ENCODE measurements at places on chromosomes 1 and 21. TPM values are rescaled to one million over a fixed set of nuclear protein-coding genes. Genes with fewer than 3 reads are reported as not detected.

CBR1 gene
- total RNA-seq, result 9.8 TPM

AKNAD1 gene
- total RNA-seq, result not detected

CFHR3 gene
- not detected for total RNA-seq

FRRS1 gene
- 1.1 TPM for total RNA-seq

FAM72C gene
- total RNA-seq, result not detected

PLPPR5 gene
- total RNA-seq, result not detected

- H3K4me1 ChIP-seq, result no peaks in the 10 kb centered on the region
- H3K27me3 ChIP-seq, result peaks cover 2% of the 10 kb centered on the region
- H3K36me3 ChIP-seq, result no peaks in the 10 kb centered on the region
- DNase-seq, result no peak
- H3K4me3 ChIP-seq, result no peak overlapping the region
- H3K27ac ChIP-seq, result no peak overlapping the region
Measured at GRCh38 chr1:153429266-153430165, 13.2 kb downstream of the S100A7A start.

DNA sequence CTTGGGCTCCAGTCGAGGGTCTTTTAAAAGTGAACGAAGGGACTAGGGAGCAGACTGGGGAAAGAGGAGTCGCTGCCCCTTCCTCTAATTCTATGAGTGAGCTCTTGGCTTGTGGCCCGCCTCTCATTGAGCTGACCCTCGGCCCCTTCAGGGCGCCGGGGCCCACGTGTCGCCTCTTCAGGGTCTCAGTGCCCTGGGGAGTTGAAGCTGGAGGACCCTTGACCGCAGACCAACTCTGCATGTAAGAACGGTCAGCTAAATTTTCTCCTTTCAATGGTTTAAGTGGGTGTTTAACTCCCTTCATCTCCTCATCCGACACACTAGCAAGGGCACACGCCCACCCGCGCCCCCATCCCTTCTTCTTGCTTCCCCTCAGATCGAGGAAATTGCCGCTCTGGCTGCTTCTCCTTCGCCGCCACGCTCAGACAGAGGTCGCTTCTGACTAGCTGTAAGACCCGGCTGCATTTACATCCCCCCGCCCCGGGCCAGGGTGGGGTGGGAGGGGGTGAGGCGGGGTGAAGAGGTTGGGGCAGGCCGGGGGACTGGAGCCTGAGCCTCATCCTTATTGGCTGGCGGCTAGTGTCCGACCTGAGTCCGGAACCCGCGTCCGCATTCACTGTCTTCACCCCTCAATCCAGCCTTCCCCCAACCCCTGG is 10.9 kb downstream of the NR5A2 start:
- DNase-seq, result no peak
- H3K36me3 ChIP-seq, result no peaks in the 10 kb centered on the region

DNA sequence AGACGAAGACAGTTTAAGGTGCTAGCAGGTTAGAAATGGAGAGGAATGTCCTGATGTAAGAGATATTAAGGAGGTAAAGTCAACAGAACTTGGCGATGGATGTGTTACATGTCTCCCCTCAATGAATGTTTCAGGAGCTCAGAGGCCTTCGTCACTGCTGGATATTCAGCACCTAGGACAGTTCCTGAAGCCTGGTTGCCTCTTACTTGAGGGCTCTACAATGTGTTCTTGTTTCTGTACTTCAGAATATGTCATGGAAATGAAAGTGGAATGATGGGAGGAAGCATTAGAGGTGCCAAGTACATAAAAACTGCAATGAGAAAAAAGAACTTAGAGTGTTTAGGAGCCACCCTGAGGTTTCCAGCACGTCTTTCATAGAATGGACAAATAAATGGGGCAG is 17.7 kb downstream of the TNR start:
- H3K4me3 ChIP-seq, result no peak overlapping the region
- H3K4me1 ChIP-seq, result no peaks in the 10 kb centered on the region
- no peaks in the 10 kb centered on the region for H3K27me3 ChIP-seq
- no peak for DNase-seq

- H3K27ac ChIP-seq, result no peak overlapping the region
- no peaks in the 10 kb centered on the region for H3K4me1 ChIP-seq
- DNase-seq, result no peak
- no peak overlapping the region for H3K4me3 ChIP-seq
- H3K27me3 ChIP-seq, result no peaks in the 10 kb centered on the region
- H3K36me3 ChIP-seq, result no peaks in the 10 kb centered on the region
Measured at GRCh38 chr1:234627009-234627950, 17.3 kb upstream of the IRF2BP2 start.

GRCh38 chr1:47838562-47839432 is 158.4 kb downstream of the TRABD2B start:
- H3K36me3 ChIP-seq, result no peaks in the 10 kb centered on the region
- H3K4me3 ChIP-seq, result no peak overlapping the region
- no peaks in the 10 kb centered on the region for H3K4me1 ChIP-seq
- H3K27ac ChIP-seq, result no peak overlapping the region

DNA sequence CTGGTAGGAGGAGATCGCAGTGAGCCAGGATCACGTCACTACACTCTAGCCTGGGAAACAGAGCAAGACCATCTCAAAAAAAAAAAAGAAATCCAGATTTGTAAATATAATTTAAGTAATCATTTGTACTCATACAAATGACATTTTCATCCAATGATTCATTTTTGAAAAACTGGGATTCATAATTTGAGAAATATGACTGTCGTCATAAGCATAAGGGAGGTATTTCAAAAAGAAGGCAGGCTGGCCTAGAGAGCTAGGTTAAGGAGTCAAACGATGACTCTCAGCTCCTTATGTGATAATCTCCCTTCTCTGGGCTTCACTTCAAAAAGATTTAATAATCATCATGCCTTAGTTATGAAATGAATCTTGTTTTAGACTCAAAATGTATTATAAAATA is 2.3 kb downstream of the GART start:
- peaks cover 36% of the 10 kb centered on the region for H3K36me3 ChIP-seq
- H3K4me3 ChIP-seq, result no peak overlapping the region
- H3K27me3 ChIP-seq, result no peaks in the 10 kb centered on the region
- H3K27ac ChIP-seq, result no peak overlapping the region

- H3K4me3 ChIP-seq, result no peak overlapping the region
- H3K36me3 ChIP-seq, result no peaks in the 10 kb centered on the region
- no peaks in the 10 kb centered on the region for H3K4me1 ChIP-seq
- H3K27ac ChIP-seq, result no peak overlapping the region
Measured at GRCh38 chr1:119353836-119354235, 14.7 kb upstream of the HAO2 start.

DNA sequence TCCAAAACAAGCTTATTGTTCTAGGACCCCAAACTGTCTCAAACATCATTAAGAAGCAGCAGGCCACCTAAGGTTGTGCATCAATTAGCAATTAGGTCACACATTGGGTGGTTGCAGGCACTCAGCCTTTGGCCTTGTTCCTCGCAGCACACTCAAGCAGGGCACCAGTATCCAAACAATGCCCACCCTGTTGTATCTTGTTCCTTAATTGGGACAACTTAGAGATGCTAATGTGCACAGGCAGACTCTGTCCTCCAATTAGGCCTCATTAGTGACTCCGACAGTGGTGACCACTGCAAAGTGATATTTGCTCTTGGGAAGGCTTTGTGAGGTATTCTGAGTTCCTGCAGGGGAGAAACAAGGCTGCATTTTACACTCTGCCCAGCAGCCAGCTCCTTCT is 515.1 kb upstream of the PTBP2 start:
- H3K36me3 ChIP-seq, result no peaks in the 10 kb centered on the region
- H3K27me3 ChIP-seq, result no peaks in the 10 kb centered on the region
- DNase-seq, result no peak
- no peak overlapping the region for H3K27ac ChIP-seq

DNA sequence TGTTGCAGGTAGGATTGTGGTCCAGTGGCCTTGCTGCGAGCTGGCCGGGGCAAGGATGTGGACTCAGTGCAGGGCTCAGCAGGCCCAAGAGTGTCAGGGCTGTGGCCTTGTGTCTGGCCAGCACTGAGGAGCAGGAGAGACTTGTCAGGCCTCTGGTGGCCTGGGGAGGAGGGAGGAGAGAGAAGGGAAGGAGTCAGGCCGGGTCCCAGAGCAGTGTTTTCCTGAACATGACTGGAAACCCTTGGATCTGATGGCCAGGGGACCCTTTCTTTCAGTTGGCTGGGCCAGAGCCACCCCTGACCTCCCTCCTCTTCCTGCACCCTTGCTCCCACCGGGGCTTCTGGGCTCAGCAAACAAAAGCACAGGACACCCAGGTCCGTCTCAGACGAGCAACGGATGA is 5.1 kb downstream of the IBA57 start:
- no peak overlapping the region for H3K27ac ChIP-seq
- DNase-seq, result no peak
- peaks cover 7% of the 10 kb centered on the region for H3K4me1 ChIP-seq
- H3K4me3 ChIP-seq, result no peak overlapping the region
- peaks cover 5% of the 10 kb centered on the region for H3K36me3 ChIP-seq

GRCh38 chr1:95067062-95067461 is 5.7 kb downstream of the ALG14 start:
- no peak for DNase-seq
- H3K27me3 ChIP-seq, result no peaks in the 10 kb centered on the region
- no peak overlapping the region for H3K4me3 ChIP-seq
- no peaks in the 10 kb centered on the region for H3K36me3 ChIP-seq
- H3K27ac ChIP-seq, result no peak overlapping the region
- peaks cover 4% of the 10 kb centered on the region for H3K4me1 ChIP-seq

DNA sequence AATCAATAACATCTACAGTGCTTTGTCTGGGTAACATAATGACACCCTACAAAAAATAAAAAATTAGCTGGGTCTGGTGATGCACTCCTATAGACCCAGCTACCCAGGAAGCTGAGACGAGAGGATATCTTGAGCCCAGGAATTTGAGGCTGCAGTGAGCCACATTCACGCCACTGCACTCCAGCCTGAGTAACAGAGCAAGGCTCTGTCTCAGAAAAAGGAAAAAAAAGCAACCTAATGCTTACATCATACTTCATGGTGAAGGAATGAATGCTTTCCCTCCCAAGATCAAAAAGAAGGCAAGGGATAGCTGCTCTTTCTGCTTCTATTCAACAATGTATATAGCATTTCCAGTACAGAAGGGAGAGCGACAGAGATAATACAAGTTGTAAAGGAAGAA is 24.2 kb upstream of the CTTNBP2NL start:
- H3K36me3 ChIP-seq, result no peaks in the 10 kb centered on the region
- no peak overlapping the region for H3K27ac ChIP-seq
- H3K4me1 ChIP-seq, result no peaks in the 10 kb centered on the region
- no peak overlapping the region for H3K4me3 ChIP-seq
- DNase-seq, result no peak

DNA sequence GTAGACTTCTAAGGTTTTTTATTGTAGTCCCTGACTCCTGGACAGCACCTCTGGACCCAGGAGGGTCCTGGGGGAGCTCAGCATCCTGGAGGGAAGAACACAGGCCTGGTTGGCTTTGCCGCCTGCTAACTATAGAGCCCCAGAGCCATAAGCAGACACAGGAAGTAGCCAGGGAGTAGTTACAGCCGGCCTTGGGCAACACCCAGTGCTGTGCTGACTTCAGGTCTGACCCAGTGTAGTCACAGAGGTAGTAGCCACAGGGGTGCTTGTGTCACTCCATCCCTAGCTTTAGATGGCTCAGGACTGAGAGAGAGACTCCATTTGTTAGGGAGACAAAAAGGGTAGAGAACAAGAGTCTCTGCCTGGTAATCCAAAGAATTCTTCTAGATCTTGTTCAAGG is 21.9 kb downstream of the MCOLN2 start:
- DNase-seq, result no peak
- H3K36me3 ChIP-seq, result no peaks in the 10 kb centered on the region
- peaks cover under 1% of the 10 kb centered on the region for H3K27me3 ChIP-seq
- no peaks in the 10 kb centered on the region for H3K4me1 ChIP-seq
- H3K4me3 ChIP-seq, result no peak overlapping the region

GRCh38 chr1:155266553-155266952 is 4.4 kb upstream of the SCAMP3 start:
- H3K27ac ChIP-seq, result no peak overlapping the region
- H3K27me3 ChIP-seq, result no peaks in the 10 kb centered on the region
- H3K4me1 ChIP-seq, result peaks cover 9% of the 10 kb centered on the region
- peaks cover 66% of the 10 kb centered on the region for H3K36me3 ChIP-seq
- DNase-seq, result no peak
- H3K4me3 ChIP-seq, result no peak overlapping the region

DNA sequence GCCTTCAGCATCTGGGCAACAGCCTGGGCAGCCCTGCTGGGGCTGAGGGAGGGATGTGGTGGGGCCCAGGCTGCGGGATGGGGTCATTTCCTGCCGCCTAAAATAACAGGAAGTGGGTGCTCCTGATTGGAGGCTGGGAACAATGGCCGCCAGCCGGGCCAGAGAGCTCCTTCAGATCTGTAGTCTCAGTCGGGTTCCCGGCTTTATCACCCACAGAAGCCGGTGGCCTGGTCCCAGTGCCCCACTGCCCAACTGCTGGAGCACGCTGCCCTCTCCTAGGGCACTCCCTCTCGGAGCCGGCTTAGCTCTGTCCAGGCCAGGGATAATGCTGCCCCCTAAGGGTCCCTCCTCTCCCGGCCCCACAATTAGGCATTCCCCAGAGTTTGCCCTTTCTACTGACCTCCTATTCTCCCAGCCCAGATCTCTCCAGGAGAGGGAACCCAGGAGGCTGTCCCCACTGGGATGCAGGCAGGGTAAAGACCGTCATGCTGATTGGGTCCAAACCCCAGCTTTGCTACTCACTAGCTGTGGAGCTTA is 5.1 kb downstream of the MAP7D1 start:
- peaks cover 79% of the 10 kb centered on the region for H3K4me1 ChIP-seq
- peak overlapping the region; percentile 82 for H3K4me3 ChIP-seq
- peak; percentile 87 for DNase-seq
- H3K36me3 ChIP-seq, result no peaks in the 10 kb centered on the region
- no peaks in the 10 kb centered on the region for H3K27me3 ChIP-seq

- H3K4me3 ChIP-seq, result peak within 1 kb of the TSS; percentile 76
- no peaks in the 10 kb centered on the region for H3K27me3 ChIP-seq
- peaks cover 23% of the 10 kb centered on the region for H3K4me1 ChIP-seq
- peaks cover 4% of the 10 kb centered on the region for H3K36me3 ChIP-seq
Measured at GRCh38 chr1:67685067-67685557, at the start of gene GADD45A. Gene GADD45A (plus strand): TSS chr1:67685201. CDS start chr1:67685495, 294 bp downstream.

Data from CD4-positive, CD25-positive, alpha-beta regulatory T cell (primary cell).